ENCODE measurements at places on chromosomes 12 and 14.

DNA sequence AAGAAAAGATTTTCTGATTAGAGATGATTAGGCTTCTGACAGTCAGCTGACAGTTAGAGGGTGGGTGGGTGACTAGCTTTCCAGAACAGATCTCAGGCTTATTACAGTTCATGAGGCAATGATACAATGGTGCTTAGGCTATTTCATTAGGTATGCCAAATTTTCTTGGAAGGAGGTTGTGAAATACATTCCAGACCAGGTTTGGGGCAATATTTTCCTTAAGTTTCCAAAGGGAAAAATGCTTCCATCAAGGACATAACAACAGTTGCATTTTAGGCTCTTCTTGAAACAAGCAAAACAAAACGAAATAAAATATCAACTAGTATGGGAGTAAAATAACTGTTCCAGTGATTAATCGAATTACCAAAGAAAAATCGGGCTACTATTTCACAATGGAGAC, 59.3 kb upstream of the CNTN1 start:
- no peak for DNase-seq

DNA sequence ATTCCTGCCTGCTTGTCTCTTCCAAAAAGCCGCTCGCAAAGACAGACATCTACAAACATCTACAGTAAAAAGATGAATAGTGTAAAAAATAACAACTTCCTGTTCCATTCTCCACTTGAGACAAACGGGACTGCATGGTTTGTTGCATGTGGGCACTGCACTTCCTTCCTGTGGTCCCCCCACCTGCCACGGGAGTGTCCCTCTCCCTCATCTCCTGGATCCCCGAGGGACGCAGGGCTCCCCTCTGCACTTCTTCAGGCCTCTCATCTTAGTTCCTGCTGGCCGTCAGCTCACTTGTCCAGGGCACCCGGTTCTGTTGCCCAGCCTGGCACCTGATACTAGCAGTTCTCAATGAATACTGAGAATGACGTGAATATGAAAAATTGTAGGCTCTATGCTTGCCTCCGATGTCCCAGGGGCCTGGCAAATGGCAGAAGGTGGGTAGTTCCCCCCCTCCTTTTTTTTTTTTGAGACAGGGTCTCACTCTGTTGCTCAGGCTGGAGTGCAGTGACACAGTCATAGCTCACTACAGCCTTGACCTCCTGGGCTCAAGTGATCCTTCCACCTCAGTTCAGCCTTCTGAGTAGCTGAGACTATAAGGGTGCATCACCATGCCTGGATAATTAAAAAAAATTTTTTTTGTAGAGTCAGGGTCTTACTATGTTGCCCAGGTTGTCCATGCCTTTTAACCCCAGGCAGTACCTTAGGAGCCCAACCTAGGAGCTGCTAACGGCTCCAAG, 3.5 kb upstream of the KLC1 start:
- DNase-seq, result no peak

DNA sequence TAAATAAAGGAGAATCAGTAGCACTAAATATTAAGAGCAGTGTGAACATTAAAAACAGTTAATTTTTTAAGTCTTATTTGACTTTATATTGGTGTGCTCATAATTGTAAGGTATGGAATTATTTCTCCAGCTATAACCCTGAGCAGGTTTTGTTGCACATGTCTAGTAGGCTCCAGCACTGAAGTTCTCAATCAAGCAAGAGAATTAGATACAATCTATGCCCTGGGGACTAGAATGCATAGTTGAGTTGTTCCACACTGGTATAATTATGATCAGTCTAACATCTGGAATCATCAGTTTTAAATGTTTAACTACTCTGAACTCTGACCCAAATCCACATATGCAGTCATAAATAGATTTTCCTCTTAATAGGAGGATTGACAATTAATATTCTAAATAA, 257.8 kb upstream of the ARHGAP5 start:
- DNase-seq, result no peak

GRCh38 chr14:76212242-76212641, 60.5 kb downstream of the GPATCH2L start:
- no peak for DNase-seq

- DNase-seq, result no peak
Observed at GRCh38 chr14:41607966-41608663, 1.4 kb downstream of the LRFN5 start.

- DNase-seq, result no peak
Observed at GRCh38 chr14:69328317-69328716, 68.4 kb downstream of the GALNT16 start.

DNA sequence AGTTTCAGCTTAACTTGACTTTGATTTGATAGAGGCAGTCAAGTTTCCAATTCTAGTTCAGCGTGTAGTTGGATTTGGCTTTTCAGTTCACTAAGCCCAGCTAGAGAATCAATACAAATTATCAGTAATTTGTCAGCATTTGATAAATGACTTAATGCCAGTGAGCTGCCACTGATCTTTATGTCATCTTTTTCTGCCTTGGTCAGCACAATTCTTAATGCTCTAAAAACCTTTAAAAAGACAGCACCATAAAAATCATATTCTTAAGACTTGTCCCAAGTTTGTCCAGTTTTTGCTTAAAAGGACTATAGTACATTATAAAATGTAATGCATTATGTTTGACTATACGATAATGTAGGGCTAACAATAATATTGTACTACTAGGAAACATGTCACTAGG, 920.5 kb downstream of the LRFN5 start:
- no peak for DNase-seq

DNA sequence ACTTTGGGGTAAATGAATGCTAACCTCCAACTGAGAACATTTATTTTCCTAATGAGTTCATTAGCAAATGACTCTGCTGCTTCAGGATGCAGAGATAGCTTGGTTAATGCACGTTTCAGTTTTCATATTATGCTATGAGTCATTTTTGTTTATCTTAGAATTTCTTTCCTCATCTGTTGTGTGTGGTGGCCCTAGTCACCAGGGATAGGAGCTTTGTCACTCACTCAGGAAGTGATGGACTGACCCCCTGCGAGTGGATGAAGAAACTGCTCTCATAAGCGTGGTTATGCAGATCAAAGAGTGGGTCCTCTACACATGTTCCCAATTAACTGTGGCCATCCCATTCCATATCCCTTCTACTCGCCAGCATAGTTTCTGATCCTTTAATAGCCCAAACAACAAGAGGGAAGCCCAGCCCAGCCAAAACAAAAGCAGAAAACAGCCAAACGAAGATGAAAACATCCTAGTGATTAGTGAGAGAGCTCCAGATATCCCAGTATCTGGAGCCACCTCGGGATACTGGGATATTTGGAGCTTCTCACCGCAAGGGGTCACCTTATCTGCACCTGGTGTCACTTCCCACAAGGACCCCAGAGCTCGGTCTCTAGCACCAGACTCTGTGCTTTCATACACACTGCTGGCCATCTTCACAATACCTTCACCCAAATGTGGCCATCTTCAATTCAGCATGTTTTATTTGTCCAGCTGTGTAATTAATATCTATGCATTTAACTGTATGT, 8.6 kb downstream of the TC2N start:
- DNase-seq, result no peak

DNA sequence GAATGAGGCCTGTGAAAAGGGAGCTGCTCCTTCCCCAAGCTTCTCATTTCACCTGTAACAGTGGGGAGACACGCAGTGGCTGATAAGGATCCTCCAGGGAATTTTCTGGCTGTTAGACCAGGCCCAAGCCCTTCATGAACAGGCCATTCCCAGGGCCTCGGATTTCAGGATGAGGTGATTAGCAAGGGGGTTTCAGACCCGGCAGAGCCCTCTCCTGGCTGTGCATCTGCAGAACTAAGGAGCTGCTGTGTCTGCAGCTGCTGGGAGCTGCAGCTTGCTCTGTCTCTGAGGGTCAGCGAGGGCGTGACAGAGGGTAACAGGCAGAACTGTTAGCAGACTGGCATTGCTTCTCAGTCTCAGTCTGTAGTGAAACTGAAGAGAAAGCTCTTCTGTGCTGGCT, 110.4 kb downstream of the KCNA5 start:
- DNase-seq, result no peak

DNA sequence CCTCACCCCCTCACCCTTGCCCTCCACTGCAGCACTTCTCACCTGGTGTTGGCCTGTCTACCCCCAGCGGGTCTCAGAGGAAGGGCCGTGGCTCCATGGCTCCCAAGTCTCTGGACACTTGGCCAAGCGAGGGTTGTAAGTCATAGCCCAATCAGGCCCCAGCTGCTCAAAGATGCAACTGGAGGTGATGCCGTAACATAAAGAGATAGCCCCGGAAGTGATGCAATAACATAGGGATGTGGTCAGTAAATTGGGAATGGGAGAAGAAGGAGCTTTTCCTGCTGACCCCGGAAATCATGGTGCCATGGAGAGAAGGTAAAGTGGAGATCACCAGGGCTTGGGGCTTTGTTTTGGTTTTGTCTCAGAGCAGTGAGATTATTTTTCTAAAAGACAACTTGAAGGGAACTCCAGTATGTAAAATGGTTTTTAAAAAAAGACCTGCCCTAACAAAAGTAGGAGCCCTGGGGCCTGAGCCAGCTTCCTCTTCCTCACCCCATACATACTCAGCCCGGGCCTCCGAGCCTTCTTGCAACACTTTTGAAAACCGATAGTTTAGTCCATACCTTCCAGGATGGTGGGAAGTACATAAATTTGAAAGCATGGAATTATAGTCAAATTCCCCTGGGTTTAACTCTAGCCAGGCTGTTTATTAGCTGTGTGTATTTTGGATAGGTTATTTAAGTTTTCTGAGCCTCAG, 212.5 kb downstream of the CRADD start:
- DNase-seq, result no peak

DNA sequence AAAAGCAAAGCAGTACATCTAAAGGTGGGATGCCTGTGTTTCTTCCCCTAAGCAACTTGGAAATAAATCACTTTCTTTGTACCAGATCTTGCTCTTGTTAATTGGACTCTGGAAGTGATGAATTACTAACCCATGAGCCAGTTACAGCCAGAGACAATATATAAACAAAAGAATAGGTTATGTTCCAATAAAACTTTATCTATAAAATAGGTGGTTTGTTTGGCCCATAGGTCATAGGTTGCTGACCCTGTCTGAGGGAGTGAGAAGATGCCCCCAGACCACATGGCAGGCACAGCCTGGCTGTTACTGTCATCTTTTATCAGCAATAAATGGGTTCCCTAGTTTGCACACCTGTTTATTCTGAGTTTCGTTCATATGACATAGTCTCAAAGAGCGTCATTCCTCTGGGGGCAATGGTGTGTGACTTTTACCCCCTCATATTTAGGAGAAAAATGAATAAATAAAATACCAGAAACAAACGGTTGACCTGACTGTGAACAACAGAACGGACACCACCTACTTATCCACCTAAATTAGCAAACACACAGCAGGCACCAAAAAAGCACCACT, 10.7 kb downstream of the LGMN start:
- no peak for DNase-seq

DNA sequence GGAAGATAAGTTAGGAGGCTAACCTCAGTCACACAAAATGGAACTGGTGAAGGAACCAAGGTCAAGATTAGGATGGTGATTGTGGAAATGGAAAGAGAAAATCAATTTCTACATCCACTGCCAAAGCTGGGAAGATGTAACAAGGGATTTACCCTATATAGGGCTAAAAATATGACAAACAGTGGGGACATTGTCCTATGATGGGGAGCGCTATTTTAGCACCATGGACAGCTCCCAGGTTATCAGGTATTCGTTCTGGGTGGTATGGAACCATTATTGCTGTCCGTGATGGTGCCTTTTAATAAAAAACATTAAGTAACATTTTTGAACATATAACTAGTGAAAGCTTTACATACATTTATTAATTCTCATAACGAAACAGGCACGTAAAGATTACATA, 124.0 kb downstream of the NDUFA12 start:
- no peak for DNase-seq

DNA sequence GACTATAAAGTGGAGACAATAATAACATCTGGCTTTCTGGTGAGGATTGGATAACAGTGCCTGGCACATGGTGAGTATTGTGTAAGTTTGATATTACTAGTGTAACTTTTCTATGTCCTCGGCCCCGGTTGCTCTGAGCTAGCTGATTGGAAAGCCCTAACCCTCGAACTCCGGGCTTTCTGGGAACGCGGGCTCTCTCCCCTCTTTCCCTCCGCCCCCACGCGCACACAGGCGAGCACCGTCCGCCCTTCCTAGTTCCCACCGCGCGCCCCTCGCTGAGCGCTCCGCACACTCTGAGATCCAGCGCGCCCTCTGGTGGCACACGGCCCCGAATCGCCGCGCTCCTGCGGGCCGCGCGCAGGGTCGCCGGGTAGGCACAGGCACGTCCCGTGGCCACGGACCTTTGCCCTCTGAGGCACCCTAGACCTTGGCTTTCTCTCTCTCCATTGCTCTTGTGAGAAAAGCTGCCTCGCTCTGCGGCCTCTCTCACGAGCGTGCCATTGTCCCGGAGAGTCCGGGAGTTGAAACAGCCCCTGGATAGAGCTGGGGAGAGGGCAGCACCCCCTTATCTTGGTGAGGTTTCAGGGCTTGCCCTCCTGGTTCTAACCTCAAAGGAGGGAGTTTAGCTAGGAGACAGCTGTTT, 23.2 kb upstream of the ESRRB start:
- DNase-seq, result peak; percentile 40

DNA sequence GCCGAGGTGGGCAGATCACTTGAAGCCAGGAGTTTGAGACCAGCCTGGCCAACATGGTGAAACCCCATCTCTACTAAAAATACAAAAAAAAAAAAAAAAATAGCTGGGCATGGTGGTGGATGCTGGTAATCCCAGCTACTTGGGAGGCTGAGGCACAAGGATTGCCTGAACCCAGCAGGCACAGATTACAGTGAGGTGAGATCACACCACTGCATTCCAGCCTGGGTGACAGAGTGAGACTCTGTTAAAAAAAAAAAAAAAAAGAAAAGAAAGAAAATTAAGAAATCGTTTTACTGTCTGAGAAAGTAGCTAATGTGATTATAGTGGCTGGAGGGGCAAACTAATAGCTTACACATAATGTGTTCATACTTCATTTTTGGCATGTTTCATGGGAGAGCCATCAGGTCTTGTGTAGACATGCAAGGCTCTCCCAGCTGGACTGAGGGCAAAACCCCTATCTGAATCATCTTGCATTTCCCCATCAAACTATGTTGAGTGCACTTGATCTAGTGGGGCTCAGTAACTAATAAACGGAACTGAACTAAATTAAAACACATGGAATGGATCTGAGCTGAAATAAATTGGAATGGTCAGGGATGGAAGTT, 16.2 kb downstream of the KIF21A start:
- DNase-seq, result no peak

GRCh38 chr14:47833011-47833410, 157.6 kb upstream of the MDGA2 start:
- DNase-seq, result no peak

- no peak for DNase-seq
Observed at GRCh38 chr14:59189091-59189785, 771 bp downstream of the DAAM1 start.

- no peak for DNase-seq
Observed at GRCh38 chr12:43675048-43675904, 83.3 kb downstream of the PUS7L start.

All from NCI-H1930 (cell line).